ENCODE measurements at places on chromosomes 5 and 9.
A peak's percentile ranks its signal among the peaks of the same experiment; 100 is the strongest.

GRCh38 chr5:77398458-77398857 is 93.7 kb downstream of the WDR41 start:
- DNase-seq, result no peak

DNA sequence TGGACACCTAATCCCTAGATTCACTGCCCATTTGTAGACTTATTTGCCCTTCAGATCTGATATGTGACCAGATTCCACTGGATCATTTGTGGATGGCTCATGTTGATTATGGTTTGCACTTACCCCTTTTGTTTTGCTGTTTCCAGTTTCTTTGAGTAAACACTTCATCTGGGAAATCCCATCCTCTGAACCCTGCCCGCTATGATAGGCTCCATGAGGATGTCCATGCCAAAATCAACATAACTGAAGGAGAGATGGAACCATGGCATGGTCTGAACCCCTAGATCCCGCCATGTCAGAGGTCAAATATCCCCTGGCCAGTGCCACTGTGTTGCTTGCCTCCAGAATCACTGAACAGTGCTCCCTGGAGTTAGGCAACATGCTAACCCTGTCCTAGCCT is 11.7 kb upstream of the FEM1C start:
- no peak for DNase-seq

GRCh38 chr9:12166518-12166917 is 526.7 kb upstream of the TYRP1 start:
- DNase-seq, result no peak

DNA sequence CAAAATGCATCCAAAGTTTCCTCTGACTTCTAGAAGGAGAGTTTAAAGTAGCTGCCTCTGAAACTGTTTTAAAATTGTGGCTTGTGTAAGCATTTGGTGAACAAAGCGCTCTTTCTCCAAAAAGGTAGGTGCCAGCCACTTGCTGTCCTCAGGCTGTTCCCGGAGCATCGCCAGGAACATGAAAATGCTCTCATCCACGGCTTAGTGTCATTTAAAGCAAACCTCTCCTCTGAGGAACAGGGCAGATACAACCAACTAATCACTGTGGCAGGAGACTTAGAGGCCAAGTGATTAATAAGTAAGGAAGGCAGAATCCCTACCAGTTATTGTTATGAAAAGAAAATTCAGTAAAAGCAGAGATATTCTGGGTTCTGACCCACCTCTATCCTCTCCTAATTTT is 165.6 kb downstream of the DCP2 start:
- DNase-seq, result no peak

DNA sequence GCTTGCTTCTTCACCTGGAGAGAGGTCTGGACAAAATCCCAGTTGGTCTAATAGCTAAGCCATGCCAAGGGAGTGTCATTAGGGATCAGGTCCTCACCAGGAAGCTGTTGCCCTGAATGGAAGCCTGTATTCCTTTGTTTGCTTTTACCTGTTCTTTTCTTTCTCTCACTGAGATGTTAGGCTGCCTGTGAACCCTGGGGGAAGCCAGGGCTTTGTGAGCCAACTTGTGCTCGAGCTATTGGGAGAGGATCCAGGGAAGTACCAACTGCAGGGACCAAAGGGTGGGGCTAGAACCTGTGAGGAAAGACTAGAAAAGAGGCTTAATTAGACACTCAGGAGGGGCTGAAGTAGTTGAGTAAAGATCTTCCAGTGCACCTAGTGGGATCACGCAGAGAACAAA is 451.2 kb upstream of the TLE4 start:
- no peak for DNase-seq

DNA sequence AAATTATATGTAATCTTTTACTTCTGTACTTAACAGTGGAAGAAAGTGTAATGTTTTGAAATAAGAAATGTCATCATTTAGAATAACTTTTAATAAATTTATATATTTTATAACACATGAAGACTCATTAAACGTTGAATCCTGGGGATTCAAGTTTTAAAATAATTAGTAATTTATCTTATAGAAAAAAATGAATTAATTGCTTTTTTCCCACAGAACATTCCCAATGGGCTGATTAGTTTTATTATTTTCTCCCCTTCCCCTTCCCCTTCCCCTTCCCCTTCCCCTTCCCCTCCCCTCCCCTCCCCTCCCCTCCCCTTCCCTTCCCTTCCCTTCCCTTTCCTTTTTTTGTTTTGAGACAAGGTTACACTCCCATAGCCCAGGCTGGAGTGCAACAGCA is 79.7 kb downstream of the MRPS30 start:
- no peak for DNase-seq

DNA sequence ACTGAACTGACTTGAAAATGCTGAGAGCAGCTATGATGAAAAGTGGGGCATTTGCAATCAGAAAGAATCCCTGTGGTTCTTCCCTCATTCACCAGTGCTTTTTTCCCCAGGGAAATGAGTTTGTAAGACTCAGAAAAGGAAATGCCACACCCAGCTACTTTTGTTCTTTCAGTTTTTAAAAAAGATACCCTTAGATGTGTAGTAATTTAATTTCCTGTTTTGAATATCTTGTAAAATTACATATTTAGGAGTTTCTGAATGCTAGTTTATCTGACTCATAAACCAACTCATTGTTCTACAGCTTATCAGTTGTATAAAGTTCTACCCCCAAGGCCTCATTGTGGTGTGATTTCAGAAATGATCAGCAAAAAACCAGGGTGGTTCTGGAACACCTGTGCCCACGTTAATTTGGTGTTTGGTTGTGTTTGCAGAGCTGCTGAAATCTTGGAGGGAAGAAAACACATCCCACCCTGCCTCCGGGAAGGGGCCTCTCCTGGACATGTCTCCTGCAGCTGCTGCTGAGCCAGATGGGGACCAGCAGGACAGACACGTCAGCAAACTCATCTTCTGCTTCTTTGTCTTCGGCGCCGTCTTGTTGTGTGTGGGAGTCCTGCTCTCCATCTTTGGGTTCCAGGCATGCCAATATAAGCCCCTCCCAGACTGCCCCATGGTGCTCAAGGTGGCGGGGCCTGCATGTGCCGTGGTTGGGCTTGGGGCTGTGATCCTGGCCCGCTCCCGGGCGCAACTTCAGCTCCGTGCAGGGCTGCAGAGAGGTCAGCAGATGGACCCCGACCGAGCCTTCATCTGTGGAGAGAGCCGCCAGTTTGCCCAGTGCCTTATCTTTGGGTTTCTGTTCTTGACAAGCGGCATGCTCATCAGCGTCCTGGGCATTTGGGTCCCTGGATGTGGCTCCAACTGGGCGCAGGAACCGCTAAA is 2.8 kb downstream of the TMEM171 start:
- DNase-seq, result no peak

- no peak for DNase-seq
These were observed 111.0 kb upstream of the RETREG1 start for GRCh38 chr5:16727755-16728325.

GRCh38 chr9:127422133-127422782 is 1.9 kb upstream of the ZNF79 start:
- no peak for DNase-seq

DNA sequence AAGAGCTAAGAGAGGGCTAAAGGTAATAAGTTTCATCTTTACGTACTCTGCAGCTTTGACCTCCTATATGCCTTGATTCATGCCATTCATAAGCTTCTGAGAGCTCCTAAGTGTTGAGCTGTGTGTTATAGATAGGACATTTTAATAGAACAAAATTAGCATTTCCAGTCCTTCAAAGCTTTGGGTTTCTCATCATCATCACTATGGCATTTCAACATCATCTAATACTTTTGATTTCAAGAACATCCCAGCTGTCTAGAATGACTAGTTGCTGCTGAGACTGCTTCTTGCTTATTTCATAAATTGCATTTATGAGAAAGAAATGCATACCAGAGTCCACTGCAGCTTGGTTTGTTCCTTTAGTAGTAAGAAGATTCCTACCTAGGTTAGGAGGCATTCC is 201.7 kb downstream of the SGCD start:
- no peak for DNase-seq

GRCh38 chr9:113472199-113472598 is 8.7 kb downstream of the RGS3 start:
- DNase-seq, result no peak

- no peak for DNase-seq
These were observed 52.5 kb downstream of the FNBP1 start for GRCh38 chr9:129990269-129991010.

GRCh38 chr9:121698627-121699570 is 47.5 kb downstream of the DAB2IP start:
- DNase-seq, result peak; percentile 16

DNA sequence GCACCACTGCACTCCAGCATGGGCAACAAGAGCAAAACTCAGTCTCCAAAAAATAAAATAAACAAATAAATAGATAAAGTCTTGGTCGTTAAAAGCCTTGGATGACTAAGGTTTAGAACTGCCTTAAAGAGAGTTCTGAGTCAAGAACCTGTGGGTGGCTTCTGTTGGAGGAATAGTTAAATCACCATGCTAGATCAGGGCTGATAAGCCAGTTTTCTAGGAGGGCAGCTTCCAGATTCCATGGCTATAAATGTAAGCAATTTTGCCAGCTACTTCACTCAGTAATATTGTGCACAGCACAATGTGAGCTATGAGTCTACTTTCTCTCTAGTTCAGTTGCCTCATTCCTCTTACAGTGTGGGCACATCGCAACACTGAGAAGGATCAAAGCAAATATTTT is 242.1 kb upstream of the NUDT12 start:
- no peak for DNase-seq

GRCh38 chr5:1853531-1853930 is 29.2 kb downstream of the IRX4 start:
- DNase-seq, result no peak

GRCh38 chr5:88886746-88887341 is 3.9 kb upstream of the MEF2C start:
- no peak for DNase-seq

GRCh38 chr5:172550096-172550765 is 90.8 kb upstream of the NEURL1B start:
- DNase-seq, result no peak

DNA sequence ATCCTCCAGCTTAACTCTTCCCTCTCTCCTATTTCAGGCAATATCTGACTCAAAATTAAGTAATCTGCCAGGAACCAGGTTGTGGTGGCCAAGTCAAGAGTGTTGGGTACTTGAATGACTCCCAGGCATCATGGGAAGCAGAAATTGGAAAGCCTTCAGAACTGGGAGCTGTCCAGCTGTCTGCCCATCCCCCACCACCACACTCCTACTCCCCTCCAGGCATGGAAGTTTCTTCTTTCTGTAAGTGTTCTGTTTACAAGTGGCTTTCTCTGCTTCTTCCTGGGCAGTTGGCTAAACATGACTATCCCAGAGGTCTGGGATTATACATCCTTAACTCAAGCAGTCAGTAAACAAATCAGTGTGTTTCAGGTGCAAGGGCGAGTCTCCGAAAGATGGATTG is 14.6 kb upstream of the PBX3 start:
- no peak for DNase-seq

GRCh38 chr5:109281136-109281690 is 128.6 kb downstream of the PJA2 start:
- no peak for DNase-seq

GRCh38 chr9:7784472-7784871 is 15.1 kb downstream of the DMAC1 start:
- no peak for DNase-seq

DNA sequence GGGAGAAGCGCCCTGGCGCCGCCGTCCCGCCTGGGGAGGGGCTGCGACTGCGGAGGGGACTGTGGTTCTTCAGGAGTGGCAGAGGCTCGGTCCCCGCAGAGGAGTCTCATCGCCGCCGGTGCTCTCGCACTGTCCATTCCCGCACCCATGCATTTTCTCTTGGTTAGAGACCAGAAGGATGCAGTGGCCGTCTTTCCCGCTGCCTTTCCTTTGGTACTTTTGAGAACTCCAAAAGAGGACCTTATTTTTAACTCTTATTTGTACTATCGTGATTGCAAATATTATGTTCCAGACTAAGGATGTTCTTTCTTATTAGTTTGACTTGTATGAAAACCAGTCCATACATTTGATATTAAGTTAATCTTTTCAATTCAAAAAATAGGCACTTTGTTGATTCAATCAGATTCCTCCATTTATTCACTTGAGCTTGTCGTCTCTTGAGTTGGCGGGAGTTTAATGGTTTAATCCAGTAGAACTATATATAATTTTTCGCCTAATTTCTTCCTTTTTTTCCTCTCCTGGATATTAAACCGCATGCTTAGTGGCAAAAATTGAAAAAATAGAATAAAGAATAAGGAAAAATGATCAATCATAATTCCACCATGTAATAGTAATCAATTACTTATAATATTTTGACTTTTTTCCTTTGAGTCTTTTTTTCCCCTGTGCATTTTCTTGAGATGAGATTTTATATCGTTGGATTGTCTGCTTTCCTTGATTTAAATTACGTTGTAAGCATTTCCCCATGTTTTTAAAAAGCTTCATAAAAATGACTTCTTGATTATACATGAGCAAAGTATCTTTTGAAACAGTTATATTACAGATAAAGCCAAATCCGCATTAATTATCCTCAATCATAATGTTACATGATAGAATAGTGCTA is 861 bp downstream of the ZFYVE16 start:
- DNase-seq, result peak; percentile 24

DNA sequence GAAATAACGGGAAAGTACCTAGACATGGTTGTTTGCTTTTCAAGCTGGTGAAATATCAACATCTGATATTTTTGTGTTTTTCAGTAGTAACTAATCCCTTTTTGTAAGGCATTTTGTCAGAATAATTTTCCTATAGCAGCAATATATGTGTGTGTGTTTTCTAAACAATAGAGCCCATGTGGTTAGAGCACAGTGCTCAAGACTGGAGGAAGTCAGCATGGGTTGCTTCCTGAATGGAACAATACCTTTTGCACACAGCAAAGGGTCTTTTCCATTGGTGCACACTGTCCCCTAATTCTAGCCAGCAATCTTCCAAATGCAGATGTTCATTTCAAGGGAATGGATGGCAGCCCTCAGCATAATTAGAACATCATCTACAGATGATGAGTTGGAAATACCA is 270.1 kb downstream of the AOPEP start:
- DNase-seq, result no peak

DNA sequence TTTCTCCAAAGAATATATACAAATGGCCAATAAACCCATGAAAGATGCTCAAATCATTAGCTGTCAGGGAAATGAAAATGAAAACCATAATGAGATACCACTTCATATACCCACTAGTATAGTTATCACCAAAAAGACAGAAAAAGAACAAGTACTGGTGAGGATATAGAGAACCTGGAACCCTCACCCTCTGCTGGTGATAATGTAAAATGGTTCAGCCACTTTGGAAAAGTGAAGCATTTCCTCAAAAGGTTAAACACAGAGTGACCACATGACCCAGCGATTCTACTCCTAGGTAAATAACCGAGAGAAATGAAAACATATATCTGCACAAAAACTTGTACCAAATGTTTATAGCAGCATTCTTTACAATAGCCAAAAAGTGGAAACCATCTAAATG is 72.0 kb downstream of the HSD17B3 start:
- DNase-seq, result no peak

DNA sequence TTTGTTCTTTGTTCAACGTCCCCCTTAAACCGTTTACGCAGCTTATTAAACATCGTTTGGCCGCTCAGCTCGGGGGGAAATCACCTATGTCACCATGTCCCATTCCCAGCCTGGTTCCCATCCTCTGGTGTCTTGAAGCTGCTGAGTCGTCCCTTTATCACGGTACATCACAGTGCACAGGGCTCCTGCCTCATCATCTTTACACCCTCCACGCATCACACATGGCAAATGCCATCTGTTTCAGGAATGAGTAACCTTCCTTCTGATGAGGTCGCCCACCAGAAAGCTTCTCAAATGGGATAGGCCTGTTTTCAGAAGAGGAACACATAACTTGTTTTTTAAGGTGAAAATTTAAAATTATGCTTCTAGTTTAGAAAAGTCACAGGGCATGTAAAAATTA is 7.9 kb upstream of the LHX6 start:
- no peak for DNase-seq

- DNase-seq, result no peak
These were observed 610.4 kb upstream of the CDH10 start for GRCh38 chr5:25255128-25255527.
